Ascending aorta (tissue), 2 donors: ENCODE measurements at places on chromosomes 7 and 10.

DNA sequence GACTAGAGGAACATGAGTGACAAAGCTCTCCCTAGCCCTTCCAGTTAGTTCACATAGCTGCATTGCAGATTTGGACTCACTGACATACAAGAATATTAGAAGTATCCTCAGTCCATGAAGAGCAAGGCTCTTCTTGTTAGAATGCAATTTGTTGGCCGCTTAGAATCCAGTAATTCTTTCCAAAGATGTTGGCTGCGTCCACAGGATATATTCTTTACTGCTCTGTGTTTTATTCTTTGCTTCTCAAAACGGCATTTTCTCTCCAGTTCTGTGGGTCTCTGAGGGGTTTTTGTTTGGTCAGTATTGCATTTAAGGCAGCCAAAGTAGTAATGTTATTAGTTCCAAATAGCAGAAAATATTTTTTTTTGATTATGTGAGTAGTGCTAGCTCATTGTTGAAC lies 588.6 kb downstream of the DNAJB9 start:
- H3K4me3 ChIP-seq = no peak overlapping the region
- no peaks in the 10 kb centered on the region for H3K27me3 ChIP-seq
- H3K4me1 ChIP-seq = no peaks in the 10 kb centered on the region
- H3K27ac ChIP-seq = no peak overlapping the region
- no peaks in the 10 kb centered on the region for H3K36me3 ChIP-seq

DNA sequence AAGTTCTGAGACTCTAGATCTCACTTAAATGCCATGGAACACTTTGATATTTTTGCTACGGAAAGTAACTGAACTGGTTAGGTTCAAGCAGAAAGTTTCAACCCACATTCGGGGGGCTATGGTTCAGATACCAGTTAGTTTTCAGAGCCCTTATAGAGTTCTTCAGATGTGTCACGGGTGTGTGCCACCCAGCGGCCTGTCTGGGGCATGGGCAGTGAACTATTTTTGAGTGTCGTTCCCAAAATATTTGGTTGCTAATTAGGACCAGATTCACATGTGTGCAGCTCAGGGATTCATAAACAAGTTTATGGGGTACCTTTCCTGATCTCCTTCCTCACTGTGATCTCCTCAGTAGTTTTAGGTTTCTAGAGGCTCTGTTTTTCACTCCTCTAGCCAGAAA lies 271.9 kb downstream of the C7orf25 start:
- no peak overlapping the region for H3K4me3 ChIP-seq
- no peaks in the 10 kb centered on the region for H3K27me3 ChIP-seq
- H3K36me3 ChIP-seq = no peaks in the 10 kb centered on the region
- H3K4me1 ChIP-seq = no peaks in the 10 kb centered on the region
- no peak overlapping the region for H3K27ac ChIP-seq

- no peaks in the 10 kb centered on the region for H3K27me3 ChIP-seq
- no peaks in the 10 kb centered on the region for H3K4me1 ChIP-seq
- no peak overlapping the region for H3K4me3 ChIP-seq
- no peak overlapping the region for H3K27ac ChIP-seq
- no peak for DNase-seq
Observed at GRCh38 chr10:3477683-3478082, 305.1 kb upstream of the PITRM1 start.

- H3K36me3 ChIP-seq = no peaks in the 10 kb centered on the region
- no peaks in the 10 kb centered on the region for H3K27me3 ChIP-seq
- no peak overlapping the region for H3K4me3 ChIP-seq
- H3K4me1 ChIP-seq = no peaks in the 10 kb centered on the region
- no peak for DNase-seq
- H3K27ac ChIP-seq = no peak overlapping the region
Observed at GRCh38 chr10:43126759-43127424, 11.4 kb upstream of the CSGALNACT2 start.

DNA sequence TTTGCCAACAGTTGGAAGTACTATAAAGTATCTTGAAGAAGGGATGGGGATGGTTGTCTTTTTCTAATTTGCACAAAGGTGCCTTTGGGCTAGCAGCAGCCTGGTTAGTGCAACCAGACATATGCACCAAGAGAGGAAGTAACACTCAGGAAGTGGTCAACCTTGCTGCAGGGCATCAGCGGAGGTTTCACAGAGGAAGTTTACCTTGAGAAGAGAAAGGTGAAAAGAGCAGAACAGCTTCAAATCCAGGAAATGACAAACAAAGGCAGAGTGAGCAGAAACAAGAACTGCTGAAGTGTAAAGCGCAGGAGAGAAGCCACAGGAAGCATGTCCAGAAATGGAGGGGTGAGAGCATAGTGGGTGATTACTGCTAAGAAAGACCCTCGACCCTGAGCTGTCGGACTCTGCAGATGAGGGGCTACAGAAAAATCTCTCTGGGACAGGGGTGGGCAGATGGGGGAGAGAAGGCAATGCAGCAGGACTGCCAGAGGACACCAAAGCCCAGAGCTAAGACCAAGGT lies 66.9 kb downstream of the STK17A start:
- no peak overlapping the region for H3K4me3 ChIP-seq
- no peaks in the 10 kb centered on the region for H3K36me3 ChIP-seq
- H3K27ac ChIP-seq = peak overlapping the region; percentile 96
